ENCODE measurements at places on chromosomes 1 and 21. TPM values are rescaled to one million over a fixed set of nuclear protein-coding genes. Genes with fewer than 3 reads are reported as not detected.

- no peak for DNase-seq
- H3K4me3 ChIP-seq: no peak overlapping the region
- H3K27me3 ChIP-seq: peaks cover 13% of the 10 kb centered on the region
- H3K27ac ChIP-seq: no peak overlapping the region
- H3K4me1 ChIP-seq: no peaks in the 10 kb centered on the region
- H3K36me3 ChIP-seq: peaks cover 4% of the 10 kb centered on the region
These were observed 383.5 kb downstream of the MATN1 start for GRCh38 chr1:30339866-30340265.

The TMEM269 gene
- total RNA-seq: 0.22 TPM

DNA sequence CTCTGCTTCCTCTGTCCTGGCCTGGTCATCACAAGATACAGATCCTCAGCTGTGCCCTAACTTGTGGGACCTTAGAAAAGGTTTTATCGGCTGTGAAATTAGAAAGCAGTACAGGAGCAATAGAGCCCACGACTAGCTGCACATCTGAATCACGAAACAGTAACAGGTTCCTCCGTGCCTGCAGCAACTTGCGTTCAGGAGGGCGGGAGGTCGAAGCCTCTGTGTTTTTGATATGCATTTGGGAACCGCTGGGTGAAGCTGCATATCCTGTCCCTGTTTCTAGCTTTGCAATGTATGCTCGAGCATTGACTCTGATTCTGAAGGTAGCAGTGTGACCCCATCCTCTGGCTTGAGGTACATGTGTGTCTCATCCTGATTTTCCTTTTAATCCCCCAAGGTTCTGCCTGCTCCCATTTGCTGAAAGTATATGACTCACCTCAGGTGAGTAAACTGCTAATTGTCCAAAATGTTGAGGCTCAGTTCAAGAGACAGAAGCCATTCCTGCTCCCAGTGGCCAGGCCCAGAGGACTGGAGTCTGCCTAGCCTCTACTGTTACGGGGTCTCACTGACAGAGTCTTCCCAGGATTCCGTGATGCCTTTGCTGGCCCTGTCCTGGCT lies 44.3 kb downstream of the SCCPDH start:
- H3K4me3 ChIP-seq: no peak overlapping the region
- H3K27ac ChIP-seq: no peak overlapping the region
- no peaks in the 10 kb centered on the region for H3K36me3 ChIP-seq
- H3K4me1 ChIP-seq: no peaks in the 10 kb centered on the region
- no peak for DNase-seq

The CELA3A gene
- not detected for total RNA-seq
